ENCODE measurements at places on chromosomes 6 and 20.

DNA sequence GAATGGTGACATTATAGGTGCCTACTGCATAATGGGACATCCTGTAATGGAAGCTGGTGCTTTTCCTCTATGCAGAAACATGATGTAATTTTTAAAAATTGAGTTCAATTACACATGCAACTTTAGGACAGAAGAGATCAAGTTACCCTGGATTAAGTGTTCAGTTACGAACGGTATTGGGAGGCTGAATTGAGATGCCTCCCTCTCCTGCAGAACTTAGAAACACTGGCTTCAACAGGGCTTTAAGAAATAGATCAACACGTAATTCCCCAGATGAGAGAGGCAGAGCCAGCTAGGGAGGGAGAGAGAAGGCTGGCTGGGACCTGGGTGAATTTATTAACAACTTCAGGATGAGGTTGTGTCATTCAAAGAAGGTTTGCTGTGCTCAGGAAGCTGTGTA is 232.8 kb downstream of the CDH26 start:
- no peak for DNase-seq

- no peak for DNase-seq
Measured at GRCh38 chr6:86723729-86724128, 213.6 kb upstream of the HTR1E start.

GRCh38 chr6:35718911-35719381 is 17.9 kb upstream of the ARMC12 start:
- no peak for DNase-seq

DNA sequence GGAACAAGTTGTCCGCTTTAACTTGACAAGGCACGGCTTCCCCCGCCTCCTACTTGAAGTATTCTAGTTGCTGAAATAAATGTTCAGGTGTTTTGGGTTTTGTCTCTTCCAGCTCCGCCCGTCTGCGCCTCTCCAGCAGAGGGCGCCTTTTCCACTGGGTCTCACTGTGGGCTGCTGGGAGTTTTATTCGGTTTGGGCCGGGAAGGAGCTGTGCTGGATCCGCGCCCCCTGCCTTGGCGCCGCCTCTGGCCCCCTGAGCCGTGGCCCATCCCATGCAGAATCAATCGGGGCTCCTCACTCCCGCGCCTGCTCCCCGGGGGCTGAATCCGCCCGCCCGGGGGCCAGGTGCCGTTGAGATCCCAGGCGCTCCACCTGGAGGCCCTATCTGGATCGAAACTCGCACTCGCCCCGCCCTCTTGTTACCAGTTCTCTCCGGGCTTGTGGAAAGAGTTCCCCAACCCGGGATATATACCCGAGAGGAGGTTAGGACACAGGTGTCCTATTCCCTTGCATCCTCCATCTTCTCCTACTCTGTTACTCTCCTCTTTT is 51.0 kb upstream of the TCF21 start:
- no peak for DNase-seq

- DNase-seq, result no peak
Measured at GRCh38 chr20:19771031-19771430, 13.0 kb downstream of the RIN2 start.

DNA sequence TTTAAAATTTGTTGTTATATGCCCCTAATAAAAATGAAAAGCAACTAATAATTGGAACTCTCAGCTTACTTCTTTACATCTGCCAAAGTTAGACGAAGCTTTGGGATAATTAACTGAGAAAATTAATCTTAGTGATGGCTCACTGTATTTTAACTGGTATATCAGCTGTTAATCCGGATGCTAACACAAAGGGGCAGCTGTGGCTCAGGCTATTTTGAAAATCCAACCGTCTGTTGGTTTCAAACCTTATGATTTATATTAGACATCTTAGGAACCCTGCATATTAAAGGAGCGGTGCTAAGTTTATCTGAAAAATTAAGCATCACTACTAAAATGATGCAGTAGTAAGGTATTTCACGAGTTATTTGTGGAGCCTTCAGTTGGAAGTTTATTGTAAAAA is 96.6 kb downstream of the AKAP7 start:
- DNase-seq, result no peak

- DNase-seq, result no peak
Measured at GRCh38 chr6:140620496-140620895, 1246.0 kb upstream of the CITED2 start.

- no peak for DNase-seq
Measured at GRCh38 chr6:54473328-54473727, 165.1 kb downstream of the TINAG start.

- no peak for DNase-seq
Measured at GRCh38 chr6:38387971-38388370, 251.8 kb downstream of the BTBD9 start.

GRCh38 chr6:165967810-165968407 is 199.7 kb downstream of the TBXT start:
- no peak for DNase-seq

DNA sequence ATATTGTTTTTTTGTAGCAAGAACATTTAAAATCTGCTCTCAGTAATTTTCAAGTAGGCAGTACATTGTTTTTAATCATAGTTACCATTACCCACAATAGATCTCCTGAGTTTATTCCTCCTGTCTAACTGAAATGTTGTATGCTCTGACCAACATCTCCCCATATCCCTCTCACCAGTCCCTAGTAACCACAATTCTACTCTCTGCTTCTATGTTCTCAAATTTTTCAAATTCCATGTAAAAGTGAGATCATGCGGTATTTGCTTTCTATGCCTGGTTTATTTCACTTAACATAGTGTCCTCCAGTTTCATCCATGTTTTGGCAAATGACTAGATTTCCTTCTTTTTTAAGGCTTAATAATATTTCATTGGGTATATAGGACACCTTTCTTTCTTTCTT is 300.5 kb downstream of the KCNQ5 start:
- no peak for DNase-seq

DNA sequence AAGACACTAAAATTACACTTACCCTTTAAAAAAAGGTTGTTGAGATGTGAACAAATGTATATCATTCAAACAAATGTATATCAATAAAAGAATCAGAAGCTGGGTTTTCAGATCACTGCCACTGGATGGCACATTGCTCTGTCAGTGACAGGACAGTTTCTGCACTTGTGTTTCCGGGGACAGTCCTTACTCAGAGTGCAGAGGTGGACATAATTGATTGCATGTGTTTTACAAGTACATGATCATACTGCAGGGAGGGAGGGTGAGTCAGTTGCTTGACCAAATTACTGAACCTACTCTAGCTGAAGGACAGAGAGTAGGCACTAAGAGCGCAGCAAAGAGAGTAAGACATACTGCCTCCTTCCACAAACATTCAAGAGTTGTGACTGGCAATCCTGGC is 302.3 kb downstream of the TENT5A start:
- DNase-seq, result no peak

DNA sequence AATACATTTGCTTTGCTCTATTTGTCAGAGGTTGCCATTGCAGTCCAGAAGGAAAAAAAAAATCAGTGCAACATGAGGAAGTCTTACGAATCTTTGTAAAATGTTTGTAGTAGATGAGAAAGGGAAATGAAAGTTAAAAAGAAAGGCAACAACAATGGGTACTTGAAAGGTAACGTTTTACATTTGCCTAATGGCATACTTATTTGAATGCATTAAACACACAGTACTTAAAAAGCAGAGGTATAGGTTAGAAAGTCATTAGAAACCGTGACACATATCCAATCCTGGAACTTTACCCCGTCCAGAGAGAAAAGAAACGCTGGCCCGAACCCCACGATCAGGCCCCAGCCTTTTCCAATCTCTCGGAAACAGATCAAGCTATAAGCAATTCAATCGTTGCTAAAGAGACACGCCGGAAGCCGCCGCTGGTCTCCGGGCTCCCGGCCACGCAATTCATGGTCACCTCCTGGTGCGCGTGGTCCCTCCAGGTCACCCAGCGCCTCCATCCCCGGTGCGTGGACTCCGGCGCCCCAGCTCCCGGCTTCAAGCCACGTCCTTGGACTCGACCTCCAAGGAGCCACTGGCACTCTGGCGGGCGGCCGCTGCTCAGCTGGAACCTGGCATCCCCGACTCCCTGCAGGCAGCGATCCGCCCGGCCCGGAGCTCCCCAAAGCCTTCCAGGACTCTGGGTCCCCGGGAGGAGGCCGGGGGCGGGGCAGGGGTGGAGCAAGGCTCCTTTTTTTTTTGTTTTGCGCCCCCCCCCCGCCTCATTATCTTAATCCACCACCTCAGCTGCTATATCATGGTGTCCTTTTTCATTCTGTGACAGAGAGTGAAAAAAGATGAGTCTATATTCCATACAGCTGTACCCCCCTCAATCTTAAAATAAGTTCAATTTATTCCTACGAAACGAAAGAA is at the start of gene SLC18B1:
SLC18B1 (minus strand) TSS at position 687 of the 918 bp plus-strand sequence; CDS start at position 506, 181 bp downstream.
- no peak for DNase-seq

DNA sequence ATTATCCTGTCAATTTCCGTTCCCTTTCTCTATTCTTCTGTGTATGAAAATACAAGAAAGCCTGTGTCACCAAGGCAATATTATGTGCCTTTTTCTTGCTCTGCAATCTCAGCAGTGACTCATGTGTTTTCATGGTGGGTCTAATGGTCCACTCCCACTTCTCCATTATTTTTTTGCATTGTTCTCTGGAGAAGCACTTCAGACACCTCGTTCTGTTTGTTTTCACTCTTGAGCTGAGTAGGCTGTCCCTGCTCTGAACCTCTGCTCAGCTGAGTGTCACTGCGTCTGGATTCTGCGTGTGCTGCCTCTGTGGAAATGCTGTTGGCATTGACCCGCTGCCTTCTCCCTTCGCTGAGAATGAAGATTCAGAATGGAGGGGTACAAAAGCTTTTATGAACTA is 230.6 kb downstream of the TMEM242 start:
- DNase-seq, result no peak

- no peak for DNase-seq
Measured at GRCh38 chr20:23084845-23085365, 1.2 kb downstream of the CD93 start.

Data from stimulated activated CD4-positive, alpha-beta T cell treated with anti-CD3 and anti-CD28 coated beads, Interleukin-1b, Interleukin-23, amount 100 ng/mL, for 1 hour (primary cell).